ENCODE measurements at places on chromosomes 6 and 20.

DNA sequence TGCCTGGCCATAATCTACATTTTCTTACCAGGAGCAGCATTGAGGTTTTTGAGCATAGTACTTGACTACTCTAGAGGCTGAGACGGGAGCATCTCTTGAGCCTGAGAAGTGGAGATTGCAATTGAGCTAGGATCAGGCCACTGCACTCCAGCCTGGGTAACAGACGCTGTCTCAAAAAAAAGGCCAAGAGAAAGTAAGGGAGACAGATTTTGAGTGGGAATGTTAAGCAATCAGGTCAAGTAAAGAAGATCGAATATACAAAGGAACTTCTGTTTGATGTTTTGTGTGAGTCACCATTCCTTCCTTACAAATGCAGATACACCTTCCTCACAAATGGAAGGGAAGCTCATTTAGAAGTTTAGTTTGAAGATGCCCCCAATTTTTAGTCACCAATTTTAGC is 4.4 kb downstream of the PNRC1 start:
- H3K36me3 ChIP-seq = peaks cover 40% of the 10 kb centered on the region
- DNase-seq = peak; percentile 49
- H3K4me1 ChIP-seq = peaks cover 4% of the 10 kb centered on the region
- no peak overlapping the region for H3K27ac ChIP-seq

GRCh38 chr6:146545581-146545980 is 1.9 kb downstream of the RAB32 start:
- peak; percentile 72 for DNase-seq
- no peaks in the 10 kb centered on the region for H3K27me3 ChIP-seq
- peak overlapping the region; percentile 82 for H3K27ac ChIP-seq
- peaks cover 7% of the 10 kb centered on the region for H3K4me1 ChIP-seq

- H3K27ac ChIP-seq = no peak overlapping the region
- no peaks in the 10 kb centered on the region for H3K27me3 ChIP-seq
- no peaks in the 10 kb centered on the region for H3K4me1 ChIP-seq
Observed at GRCh38 chr6:5416250-5416649, 154.9 kb downstream of the FARS2 start.

- no peaks in the 10 kb centered on the region for H3K36me3 ChIP-seq
- H3K4me3 ChIP-seq = no peak overlapping the region
- no peak for DNase-seq
- no peaks in the 10 kb centered on the region for H3K27me3 ChIP-seq
- no peak overlapping the region for H3K27ac ChIP-seq
Observed at GRCh38 chr20:24350923-24351368, 118.5 kb upstream of the SYNDIG1 start.

DNA sequence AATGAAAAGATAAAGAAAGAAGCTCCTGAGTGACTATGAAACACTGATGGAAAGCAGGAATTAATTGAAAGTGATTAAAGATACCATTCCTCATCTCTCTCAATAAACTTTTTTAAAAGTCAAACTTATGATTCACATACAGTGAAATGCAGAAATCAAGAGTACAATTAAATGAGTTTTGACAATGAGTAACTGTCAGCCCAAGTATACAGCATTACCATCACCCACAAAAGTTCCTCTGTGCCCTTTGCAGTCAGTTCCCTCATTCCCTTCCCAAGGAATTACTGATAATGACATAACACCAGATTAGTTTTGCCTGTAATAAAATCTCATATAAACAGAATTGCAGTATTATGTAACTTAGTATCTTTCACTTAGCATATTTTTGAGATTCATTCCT is 44.5 kb downstream of the ATG5 start:
- H3K36me3 ChIP-seq = peaks cover 2% of the 10 kb centered on the region
- no peak for DNase-seq
- H3K4me1 ChIP-seq = no peaks in the 10 kb centered on the region
- no peaks in the 10 kb centered on the region for H3K27me3 ChIP-seq

Data from mesenchymal stem cell (in vitro differentiated cells and primary cell).